Stimulated activated CD8-positive, alpha-beta memory T cell treated with anti-CD3 and anti-CD28 coated beads, Interleukin-4, amount 100 ng/mL, for 48 hours (primary cell): ENCODE measurements at places on chromosomes 16 and 17.

DNA sequence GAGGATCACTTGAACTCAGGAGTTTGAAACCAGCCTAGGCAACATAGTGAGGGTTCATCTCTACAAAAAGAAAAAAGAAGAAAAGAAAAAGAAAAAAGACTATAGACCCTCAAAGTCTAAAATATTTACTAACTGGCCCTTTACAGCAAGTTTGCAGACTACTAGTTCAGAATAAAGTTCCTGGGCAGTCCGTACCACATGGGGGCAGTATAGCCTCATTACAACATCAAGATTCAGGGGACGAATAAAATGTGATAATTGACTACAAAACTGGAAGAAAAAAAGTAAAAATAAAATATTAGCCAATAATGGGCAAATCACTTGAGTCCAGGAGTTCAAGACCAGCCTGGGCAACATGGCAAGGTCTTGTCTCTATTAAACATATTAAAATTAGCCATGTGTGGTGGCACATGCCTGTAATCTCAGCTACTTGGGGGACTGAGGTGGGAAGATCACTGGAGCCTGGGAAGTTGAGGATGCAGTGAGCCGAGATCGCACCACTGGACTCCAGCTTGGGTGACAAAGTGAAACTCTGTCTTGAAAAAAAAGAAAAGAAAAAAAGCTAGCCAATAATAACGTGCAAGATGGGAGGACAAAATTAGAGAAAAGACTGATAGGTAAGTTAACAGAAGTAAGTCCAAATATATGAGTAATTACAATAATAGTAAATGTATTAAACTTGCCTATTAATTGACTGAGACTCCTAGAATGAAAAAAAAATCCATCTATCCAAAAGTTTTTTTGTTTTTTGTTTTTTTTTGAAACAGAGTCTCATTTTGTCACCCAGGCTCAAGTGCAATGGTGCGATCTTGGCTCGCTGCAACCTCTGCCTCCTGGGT, 129.4 kb upstream of the SEC14L1 start:
- peak; percentile 78 for DNase-seq

- DNase-seq, result no peak
These were observed 12.6 kb downstream of the CHST6 start for GRCh38 chr16:75482434-75483205.

DNA sequence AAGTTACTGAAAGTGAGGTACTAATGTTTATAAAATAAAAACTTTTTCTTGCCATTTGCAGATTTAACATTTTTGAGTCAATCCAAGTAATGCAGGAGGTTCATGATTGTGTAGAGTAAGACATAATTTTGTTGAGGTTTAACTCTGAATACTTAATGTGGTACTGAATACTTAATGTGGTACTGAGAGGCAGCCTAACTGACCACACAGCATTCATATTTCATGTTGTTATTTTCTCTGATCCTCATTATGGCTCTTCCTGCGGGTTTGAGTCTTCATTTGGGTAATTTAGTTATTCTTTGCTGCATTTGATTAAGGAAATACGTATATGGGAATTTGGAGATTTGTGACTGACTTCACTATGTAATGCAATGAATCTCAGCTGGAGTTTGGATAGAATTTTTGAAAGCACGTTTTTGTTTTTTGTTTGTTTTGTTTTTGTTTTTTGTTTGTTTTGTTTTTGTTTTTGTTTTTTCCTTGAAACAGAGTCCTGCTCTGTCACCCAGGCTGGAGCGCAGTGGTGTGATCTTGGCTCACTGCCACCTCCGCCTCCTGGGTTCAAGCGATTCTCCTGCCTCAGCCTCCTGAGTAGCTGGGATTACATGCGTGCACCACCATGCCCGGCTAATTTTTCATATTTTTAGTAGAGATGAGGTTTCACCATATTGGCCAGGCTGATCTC, 3.8 kb downstream of the SF3B3 start:
- no peak for DNase-seq

- DNase-seq, result no peak
These were observed 50.7 kb downstream of the TANGO6 start for GRCh38 chr16:68893710-68894705.

- DNase-seq, result no peak
These were observed 1.1 kb upstream of the GNAO1 start for GRCh38 chr16:56190048-56190676.

DNA sequence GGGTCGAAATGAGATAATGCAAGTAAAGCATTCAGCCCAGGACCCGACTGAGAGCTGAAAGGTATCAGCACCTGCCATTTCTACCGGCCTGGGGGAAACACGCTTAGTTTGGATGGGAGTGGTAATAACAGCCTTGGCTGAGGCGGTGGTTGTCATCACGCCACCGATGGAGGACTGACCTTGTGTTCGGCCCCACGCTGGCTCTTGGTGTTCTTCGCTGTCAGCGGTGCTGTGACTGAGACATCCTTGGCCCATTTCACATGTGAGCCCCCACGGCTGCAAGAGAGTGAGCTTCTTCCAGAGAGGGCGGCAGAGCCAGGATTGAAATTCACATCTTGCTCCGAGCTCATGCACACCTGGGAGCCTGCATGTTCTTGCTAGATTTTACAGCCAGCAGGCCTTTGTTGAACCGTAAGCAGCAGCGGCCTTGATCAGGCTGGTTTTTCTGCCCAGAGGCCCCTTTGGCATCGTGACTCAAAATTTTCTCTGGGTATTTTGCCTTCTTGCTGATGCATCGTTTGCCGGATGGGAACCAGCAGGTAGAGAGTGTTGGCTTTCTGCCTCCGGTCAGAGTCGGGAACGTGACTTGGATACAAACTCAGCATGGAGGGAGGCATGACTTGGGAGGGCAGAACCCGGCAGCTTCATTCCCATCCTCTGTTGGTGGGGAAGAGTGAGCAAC, 341.5 kb downstream of the SNX29 start:
- DNase-seq, result no peak

DNA sequence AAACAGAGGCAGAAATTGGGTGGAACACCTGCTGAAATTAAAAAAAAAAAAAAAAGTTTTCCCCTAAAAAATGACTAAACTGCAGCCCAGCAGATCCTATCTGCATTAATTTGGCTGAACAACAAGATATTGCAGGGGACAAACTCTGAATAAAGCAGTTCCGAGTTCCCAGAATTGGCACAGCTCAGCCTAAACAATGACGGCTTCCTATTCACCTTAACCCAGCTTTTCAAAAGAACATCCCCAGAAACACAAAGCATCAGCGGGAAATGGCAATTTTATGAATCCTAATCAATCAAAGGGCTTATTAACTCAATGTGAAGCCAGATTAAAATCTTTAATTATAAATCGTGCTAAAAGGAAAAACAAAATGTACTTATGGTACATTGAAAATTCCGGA, 497.8 kb upstream of the ZFHX3 start:
- DNase-seq, result no peak

DNA sequence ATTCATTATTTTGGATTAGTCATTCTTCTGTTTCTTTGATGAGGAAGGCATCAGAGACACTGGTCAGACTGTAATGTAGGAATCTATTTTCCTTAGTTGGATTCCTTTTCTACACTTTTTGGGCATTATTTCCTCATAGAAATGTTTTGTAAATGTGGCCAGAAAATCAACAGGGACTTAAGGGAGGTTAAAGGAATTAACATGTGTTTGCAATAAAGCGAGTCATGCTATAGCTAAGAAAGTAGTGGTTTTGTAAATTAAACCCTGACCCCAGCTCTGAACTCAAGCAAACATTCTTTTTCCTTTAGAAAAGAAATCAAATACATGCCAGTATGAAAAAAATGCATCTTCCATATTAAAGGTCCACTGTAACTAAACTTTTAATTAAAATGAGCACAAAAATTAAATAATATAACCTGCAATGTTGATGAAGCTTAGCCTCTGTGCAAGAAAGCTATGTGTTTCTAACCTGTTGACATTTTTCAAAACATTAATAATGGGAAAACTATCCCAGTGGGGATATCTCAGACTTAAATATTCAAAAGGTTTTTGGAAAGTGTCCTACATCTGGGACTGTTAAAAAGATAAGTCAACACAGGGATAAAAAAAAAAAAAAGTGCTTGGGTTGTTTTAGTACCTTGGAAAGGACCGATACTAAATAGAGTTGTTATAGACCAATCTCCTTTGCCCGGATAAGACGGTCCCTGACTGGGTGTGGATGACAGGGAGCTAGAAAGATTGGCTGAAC, 428.0 kb downstream of the CA10 start:
- DNase-seq, result no peak

GRCh38 chr16:75238132-75238852, 13.1 kb downstream of the BCAR1 start:
- DNase-seq, result no peak

GRCh38 chr17:5545051-5545987, 39.0 kb downstream of the NLRP1 start:
- DNase-seq, result no peak

DNA sequence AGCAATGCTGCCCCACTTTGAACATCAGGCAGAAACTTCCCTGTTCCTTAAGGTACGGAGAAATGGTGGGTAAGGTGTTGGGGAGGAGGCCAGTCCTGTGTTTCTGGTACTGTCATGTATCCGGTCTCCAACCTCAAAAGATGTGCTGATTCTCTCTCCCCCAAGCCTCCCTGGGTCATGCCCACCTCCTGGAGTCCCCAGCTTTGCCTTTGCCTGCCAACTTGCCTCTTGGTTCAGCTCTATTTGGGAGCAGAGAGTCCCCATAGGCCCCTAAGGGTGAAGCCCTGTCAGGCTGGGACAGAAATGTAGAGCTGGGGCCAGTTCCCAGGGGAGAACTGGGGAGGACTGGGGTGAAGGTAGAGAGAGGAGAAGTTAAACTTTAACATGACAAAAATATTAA, 1.6 kb upstream of the TBX21 start:
- peak; percentile 32 for DNase-seq

DNA sequence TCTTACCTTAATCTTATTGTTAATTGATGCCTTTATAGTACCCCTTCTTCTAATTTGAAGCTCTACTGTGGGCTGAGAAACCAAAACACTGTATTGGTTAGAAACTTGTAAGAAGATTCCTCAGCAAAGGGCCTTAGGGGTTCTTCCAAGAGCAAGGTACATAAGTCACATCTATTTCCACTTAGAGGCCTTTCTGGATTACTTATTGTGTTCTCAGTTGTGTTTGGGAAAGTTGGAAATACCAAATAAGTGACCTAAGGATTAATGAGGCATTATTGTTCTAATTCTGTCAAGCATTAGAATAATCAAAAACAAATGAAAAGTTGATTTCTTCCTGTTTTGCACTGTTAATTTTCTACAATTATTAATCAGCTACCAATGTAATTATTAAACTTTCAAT, 85.8 kb downstream of the SKAP1 start:
- DNase-seq, result no peak

GRCh38 chr16:30394592-30395154, 547 bp upstream of the ZNF48 start:
- DNase-seq, result no peak

DNA sequence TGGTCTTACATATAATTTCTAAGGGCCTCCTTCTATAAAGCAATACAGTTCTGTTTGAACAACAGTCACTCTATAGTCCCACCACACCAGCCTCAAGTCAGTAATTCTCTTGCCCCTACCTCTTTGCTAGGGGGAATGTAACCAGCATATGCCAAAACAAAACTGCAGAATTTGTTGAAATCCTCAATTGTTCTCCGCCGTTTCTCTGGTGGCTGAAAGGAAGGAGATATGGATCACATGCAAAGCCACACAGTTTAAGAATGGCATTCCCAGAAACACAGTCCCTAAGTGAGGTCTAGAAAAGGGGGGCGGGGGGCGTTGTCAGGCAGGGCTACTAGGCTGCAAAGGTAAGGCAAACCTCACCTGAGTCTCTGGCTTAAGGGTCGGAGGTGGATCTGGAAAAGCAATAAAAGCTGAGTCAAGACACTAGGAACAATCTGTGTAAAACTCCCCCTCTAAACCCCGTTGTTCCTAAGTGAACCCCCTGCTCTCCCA, 1.9 kb downstream of the PHF23 start:
- DNase-seq, result no peak

DNA sequence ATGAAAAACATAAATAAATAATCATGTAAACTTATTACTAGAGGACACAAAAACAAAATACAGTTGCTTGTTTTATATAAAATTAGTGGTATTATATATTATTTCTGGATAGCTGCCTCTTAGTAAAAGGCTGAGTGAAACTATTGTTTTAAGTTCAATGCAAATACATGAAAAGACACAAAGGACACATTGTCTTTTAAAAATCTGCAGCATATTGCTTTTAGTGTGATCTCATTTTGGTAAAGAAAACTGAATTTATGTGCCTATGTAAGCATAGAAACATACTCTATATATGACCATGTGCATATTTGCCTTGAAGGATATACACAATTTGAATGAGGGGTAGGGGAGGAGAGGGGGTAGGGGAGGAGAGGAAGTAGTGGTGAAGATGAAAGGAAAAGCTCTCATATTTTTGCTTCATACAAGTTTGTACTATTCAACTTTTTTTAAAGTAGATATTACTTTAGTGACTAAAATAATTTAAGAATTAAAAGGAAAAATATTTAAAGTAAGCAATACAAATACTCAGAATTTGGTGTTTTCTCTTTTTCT, 5.8 kb downstream of the ABCA10 start:
- no peak for DNase-seq

GRCh38 chr17:3590231-3590630, 19.0 kb downstream of the TRPV1 start:
- DNase-seq, result no peak

DNA sequence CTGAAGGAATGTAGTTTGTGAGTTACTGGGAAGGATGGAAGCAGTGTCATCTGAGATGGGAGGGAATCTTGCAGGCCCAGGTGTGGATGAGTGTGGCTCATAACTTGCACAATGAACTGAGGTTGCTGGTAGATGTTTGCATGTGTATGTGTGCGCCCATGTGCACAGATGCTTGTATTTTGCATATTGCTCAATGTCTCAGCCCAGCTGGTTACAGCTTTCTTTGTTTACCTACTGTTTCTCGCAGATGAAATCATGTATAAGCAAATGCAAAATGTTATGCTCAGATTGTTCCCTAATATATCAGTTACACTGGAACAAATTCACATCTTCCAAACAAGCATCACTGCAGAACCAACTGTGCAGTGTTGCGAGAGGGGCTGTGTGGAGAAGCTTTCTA, 452.2 kb upstream of the EEF2KMT start:
- no peak for DNase-seq

DNA sequence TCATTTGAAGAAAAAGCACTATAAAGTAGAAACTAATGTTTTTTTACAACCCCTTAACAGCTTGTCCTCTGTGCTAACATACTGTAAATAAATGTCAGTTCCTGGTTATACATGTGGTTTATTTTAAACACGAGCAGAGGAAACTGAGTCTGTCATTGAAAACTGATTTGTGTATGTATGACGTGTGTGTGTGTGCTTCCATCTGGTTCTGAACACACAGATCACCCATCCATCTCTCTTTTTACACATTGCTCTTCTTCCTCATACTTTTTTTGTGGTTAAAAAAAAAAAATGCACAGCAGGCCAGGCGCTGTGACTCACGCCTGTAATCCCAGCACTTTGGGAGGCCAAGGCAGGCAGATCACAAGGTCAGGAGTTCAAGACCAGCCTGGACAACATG, 49.5 kb downstream of the ZNF423 start:
- DNase-seq, result no peak

- no peak for DNase-seq
These were observed 4.3 kb upstream of the HAP1 start for GRCh38 chr17:41738801-41739112.

- DNase-seq, result no peak
These were observed 57.9 kb upstream of the CES5A start for GRCh38 chr16:55933038-55933437.
